ENCODE measurements at places on chromosomes 6 and 20.

GRCh38 chr6:165056292-165056691 is 253.1 kb downstream of the C6orf118 start:
- no peak for DNase-seq

DNA sequence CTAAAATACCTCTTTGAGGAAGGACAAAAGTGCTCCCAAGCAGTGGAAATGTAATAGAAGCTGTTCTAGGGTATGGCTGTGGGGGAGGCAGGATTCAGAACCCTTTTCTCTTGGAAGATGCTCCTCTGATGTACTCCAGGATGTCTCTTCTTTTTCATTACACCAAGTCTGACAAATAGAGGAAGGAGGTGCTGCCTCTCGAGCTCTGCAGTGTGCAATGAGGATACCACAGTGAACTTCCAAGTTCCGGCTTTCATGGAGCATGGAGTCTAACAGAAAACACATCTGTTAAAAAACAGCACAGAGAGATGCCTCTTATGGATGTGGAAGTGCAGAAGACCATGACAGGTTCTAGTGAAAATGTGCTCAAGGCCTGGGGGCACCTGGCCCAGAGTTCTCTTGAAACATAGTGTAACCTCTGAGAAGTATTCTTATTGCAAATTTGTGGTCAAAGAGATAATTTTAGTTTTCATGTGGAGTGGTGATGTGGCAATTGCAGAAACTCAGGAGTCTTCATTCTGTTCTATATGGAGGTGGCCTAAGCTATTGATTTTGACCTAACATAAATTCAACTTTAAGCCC is 362.0 kb upstream of the CITED2 start:
- DNase-seq = no peak

GRCh38 chr6:35048631-35049083 is 92.5 kb downstream of the TCP11 start:
- DNase-seq = peak; percentile 46

DNA sequence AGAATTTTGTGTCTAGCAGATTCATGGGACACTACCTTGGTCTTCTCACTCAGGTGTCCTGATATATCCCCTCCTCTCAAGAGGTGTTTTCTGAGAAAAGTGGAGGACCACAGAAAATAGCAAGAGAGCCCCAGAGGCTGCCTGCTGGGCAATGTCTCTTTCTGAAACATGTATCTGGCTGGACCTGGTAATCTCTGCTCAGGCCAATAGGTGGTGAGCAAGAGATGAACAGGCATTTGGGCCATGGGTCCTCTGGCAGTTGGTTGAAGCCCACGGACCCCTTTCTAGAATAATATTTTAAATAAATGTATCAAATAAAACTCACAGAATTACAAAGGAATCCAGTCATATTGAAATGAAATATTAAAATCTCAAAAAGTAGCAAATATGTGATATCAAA is 8.8 kb upstream of the THBD start:
- DNase-seq = no peak

GRCh38 chr20:3927486-3928291 is 38.5 kb downstream of the PANK2 start:
- peak; percentile 50 for DNase-seq

- DNase-seq = no peak
Measured at GRCh38 chr20:57190536-57191264, 75.7 kb downstream of the BMP7 start.

GRCh38 chr6:106347219-106347618 is 13.3 kb upstream of the CRYBG1 start:
- DNase-seq = no peak

DNA sequence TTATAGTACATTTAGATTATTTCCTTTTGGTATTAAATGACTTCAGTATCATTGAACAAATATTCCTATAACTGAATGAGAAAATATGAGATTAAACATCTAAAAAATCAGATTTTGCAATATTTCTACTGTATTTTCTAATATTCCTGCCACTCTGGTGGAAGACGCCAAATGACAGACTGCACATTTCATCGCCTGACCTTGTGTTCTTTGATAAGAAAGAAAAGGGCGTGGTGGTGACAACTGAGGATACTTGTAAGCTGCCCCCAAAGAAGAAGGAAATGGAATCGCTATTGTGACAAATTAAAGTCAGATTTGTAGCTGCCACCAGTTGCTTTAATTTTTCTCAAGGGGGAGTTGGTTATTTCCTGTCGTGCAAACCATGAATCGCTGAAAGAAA is 131.3 kb downstream of the MTFR2 start:
- no peak for DNase-seq

DNA sequence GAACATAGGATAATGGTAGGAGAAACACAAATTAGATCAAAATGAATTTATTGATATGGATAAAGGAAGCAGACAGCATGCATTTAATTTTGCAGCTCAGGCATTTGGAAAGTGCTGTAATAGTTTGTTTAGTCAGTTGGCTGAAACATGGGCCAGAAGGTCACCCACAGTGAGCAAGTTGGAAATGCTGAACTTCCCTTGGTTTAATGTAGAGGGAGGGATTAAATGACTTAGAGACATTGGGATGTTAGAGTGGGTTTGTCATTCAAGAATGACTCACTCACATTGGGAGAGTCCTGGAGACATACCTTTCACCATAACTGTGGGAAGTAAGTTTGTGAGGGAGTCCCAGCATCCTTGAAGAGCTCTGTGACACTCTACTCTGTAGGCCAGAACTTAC is 231.5 kb upstream of the PLCB4 start:
- peak; percentile 57 for DNase-seq

DNA sequence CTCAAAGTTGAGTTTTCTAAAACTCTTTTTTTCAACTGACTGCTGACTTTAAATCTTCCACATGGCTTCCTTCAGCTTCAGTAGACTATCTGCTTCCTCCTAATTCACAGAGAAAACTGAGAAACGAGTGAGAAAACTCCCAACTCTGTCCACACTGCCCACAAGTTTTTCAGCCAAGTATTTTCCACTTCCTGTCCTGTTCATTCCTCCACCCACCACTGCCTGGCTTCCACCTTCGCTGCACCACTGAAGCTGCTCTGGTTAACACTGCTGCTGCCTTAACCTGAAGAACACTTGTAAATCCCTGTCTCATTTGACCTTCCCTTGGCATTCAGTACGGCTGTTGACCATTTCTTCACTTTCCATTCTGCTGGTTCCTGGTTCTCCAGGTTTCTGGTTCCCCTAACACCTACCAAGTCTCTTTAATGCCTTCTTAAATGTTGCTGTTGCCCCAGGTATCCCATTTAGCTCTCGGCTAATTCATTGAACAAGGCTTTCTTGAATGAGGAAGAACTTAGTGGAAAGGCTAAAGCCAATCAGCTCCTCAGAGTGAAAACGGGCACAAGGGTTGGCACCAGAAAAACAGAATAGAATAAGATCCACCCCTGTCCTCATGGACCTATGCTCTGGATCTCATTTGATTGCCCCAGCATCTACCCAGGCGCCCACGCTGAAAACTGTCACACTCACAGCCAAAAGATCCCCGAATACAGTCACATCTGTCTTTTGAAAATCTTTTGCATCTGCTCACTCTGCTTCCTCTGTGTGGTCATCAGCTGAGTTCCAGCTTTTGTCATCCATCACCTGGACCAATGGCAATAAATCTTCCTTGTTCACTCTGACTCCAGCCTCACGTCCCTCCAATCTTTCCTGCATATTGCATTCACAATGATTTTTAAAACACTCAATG is 104.4 kb upstream of the TAB2 start:
- no peak for DNase-seq

DNA sequence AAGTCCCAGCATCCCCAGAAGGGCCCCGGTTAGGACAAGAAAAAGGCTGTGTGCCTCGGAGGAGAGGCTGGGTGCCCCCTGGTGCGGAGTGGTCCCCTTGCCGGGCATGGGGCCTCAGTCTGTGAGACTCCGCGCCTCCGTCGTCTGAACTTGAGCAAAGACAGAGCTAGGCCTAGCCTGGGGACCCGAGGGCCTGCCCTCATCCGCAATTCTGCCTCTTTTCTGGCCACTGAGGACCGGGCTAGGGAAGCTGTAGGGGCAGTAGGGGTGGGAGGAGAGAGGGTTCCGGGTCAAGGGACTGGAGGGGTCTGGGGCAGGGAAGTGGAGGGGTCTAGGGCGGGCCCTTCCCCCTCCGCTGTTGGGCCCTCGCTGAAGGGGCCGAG is 550 bp upstream of the HSPA12B start:
- no peak for DNase-seq

DNA sequence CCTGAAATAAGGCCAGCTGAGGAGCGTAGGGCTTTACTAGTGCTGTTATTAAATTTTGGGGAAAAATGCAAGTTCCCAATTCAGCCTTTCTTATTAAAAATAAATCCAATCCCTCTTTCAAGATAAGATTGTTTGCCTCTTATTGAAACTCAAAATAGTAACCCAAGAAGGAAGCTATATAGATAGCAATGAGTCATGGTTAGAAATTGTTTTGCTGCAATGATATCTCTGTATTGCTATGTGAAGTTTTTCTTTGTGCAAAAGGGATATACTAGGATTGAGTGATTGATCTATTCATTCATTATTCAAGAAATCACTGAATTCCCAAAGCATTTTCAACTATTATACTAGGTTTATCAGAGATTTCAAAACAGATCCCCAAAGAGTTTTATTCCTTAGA is 93.0 kb upstream of the HDAC2 start:
- DNase-seq = no peak

GRCh38 chr6:11207199-11207968 is 25.1 kb downstream of the NEDD9 start:
- DNase-seq = peak; percentile 67

GRCh38 chr6:16800942-16801341 is 39.7 kb upstream of the ATXN1 start:
- peak; percentile 37 for DNase-seq

- DNase-seq = no peak
Measured at GRCh38 chr6:79188885-79189480, 45.5 kb downstream of the HMGN3 start.

DNA sequence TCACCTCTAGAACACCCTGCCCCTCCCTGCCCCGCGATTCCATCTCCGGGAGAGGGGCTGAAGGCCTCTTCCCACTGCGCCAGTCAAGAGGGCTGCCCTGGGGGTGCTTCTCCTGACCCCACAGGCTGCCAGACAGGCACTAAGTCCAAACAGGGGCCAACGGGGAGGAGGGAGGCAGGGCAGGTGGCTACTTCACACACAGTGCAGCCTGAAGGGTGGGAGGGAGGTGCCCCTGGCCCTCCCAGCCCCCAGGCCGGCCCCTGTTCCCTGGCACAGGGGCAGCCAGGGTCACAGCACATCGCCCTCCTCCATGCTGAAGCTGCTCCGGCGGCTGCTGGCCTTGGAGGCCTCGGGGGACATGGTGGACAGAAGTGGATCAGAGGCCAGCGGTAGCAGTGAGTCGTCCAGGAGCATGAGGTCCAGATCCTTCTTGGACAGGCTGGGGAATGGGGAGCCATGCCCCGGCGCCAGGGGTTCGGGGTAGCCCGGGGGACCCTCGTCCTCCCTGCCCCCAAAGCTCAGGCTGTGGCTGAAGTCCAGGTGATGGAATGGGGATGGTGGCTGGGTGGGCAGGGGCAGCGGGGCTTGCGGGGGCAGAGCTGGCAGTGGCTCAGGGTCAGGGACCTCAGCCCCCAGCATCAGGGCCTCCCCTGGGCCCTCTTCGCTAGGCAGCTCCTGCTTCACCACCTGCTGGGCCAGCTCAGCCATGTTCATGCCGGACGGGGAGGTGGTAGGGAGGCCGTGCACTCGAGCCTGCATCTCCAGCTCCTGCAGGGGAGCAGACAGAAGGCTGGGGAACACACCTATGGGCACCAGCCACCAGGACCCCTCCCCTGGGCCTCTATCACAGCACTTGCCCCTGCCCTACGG is 46.3 kb downstream of the MDFI start:
- no peak for DNase-seq

GRCh38 chr6:150857062-150857944 is 8.2 kb upstream of the MTHFD1L start:
- DNase-seq = peak; percentile 78

GRCh38 chr6:219641-220198 is 72.6 kb upstream of the DUSP22 start:
- DNase-seq = peak; percentile 82

- peak; percentile 69 for DNase-seq
Measured at GRCh38 chr6:43077981-43078511, 1.9 kb downstream of the PTK7 start.

DNA sequence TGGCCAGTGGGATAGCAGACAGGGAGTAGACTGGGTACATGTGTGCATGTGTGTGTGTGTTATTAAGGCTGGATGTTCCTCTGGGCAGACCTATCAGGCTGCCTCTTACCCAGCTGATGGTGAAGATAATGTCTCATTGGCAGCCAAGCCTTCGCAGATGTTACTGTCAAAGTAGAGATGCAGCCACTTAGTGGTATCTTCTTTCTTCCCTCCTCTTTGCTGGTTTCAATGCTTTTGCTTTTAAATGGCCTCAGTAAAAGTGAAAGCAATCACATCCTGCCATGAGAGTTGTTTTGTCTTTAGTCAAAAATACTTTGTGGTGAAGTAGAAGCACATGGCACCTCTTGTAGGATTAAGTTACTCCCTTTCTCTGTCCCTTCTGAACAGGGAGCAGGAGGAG is 57.5 kb downstream of the SNRNP48 start:
- DNase-seq = no peak

GRCh38 chr20:54346276-54346675 is 129.1 kb upstream of the DOK5 start:
- DNase-seq = no peak

- no peak for DNase-seq
Measured at GRCh38 chr6:3789018-3789895, 37.7 kb upstream of the PXDC1 start.

DNA sequence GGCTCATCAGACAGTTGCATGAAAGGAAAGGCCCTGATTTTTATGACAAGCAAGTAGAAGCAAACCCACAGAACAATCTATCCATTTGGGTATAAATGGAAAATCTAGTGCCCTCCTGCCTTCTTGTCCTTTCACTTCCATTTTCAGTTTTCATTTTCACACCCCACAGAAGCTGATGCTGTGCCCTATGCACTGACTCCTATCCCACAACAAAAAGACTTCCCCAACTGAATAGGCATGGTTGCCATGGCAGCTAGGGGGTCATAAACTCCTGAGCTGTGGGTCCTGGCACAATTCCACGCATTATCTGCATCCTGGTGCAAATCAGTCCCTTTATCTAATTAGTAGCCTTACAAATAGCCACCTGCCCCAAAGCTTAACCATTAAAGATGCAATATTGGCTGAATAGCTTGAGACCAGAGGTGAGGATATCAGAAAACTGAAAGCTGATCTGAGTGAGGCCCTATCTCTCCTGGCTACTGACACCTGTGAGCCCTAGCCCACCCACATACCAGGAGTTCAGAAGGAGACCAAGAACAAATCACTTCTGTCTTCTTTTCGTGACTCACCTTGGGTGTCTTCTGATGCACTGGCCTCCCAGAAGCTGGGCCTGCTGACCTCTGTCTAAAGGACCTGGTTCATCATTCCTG is 34.9 kb upstream of the HEY2 start:
- DNase-seq = no peak

DNA sequence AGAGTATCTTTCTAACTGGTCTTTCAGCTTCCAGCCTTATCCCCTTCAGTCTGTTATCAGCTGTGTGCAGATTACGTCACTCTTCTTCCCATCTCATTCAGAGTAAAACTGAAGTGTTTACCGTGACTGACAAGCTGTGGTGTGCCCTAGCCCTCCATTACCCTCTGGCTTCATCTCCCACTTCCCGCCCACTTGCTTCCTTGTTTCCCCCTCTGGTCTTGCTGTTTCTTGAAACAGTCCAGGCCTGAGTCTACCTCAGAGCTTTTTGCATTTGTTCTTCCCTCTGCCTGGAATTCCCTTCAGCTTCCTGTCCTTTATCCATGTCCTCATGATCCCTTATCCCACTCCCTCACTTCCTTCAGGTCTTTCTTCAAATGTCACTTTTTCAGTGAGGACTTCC is 66.9 kb downstream of the CARMIL1 start:
- DNase-seq = no peak

- peak; percentile 66 for DNase-seq
Measured at GRCh38 chr20:63223121-63223825, 7.3 kb upstream of the YTHDF1 start.

- no peak for DNase-seq
Measured at GRCh38 chr6:62039605-62040004, 246.4 kb downstream of the KHDRBS2 start.
